ENCODE measurements at places on chromosomes 4 and X.

DNA sequence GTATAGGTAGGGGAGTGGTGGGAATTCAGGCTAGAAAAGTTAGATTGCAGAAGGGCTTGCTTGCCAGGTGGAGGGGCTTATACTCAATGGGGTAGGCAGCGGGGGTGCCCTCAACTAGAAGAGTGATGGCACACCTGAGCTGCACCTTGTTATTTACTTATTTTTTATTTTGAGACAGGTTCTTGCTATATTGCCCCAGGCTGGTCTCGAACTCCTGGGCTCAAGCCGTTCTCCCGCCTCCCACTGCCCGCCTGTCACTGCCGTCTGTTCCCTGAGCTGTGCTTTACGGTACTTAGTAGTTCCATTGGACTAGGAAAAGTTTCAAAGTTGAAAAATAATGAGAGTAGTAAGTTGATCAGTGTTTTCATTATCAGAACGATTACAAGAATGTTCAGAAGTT lies 2.0 kb downstream of the ZFX start:
- no peak for DNase-seq

DNA sequence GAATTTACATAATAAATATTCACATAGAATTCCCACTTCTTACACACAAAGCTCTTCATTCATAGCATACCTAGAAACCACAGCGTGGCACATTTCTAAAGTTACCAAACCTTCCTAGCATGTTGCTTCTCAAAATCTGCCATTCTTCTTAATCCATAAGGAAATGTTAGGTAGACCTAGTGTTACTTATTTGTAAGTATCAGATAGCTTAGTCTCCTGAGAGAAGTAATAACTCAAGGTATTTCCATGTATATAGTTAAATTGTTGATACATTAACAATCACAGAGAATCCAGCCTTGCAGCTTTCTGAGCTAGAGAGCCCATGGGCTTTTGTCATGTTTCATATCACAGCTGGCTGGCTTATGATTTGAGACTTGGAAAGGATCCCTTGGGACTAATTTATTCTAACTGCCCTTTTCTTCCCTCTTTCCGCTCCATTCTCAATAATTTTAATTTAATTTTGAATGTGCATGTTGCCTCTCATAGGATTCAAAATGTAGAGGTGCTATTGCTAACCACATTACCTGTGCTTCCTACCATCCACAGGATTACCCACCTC lies 17.6 kb downstream of the SH3RF1 start:
- DNase-seq: no peak

DNA sequence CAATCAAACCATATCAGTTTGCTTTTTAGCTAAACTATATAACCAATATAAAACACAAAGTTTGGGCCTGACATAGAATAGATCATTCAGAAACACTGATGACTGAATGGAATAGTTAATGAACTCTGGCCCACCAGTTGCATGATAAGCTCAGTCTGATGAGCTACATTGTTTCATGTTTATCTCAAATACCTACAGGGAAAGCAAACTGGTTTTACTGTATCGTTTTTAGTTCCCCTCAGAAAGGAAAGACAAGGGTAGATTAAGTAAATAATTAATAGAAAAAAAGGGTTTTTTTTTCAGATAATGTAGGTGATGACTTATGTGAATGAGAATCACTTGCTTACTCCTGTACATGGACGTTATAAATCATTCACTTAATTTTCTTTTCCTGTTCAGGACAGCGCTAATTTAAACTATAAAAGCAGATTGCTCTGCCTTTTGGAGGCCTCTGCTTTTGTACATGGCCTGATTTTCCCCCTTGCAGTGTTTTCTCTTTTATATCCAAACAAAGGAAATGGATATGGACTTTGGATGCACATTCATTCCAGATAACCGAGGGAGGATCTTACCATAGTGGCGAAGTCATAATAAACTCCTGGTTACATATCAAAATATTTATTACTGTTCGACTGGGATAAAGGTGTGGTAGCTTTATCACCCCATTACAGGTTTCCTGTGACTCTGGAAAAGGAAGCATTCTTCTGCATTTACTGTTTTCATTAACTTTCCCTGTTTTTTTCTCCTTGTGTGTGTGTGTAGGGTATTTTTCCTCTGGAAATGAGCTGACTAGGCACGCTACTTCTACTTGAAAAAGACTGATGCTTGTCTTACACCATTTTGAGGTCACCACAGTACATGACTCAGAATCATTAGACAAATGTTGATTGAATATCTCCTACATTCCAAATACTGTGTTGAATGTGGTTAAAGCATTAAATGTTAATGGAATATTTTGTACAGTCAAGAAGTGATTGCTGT lies 373.1 kb upstream of the HS3ST1 start:
- DNase-seq: no peak

- no peak for DNase-seq
Observed at GRCh38 chrX:55796496-55796895, 78.9 kb downstream of the RRAGB start.

- no peak for DNase-seq
Observed at GRCh38 chr4:107996949-107997788, 7.5 kb downstream of the HADH start.

- DNase-seq: no peak
Observed at GRCh38 chr4:153531976-153532626, 65.9 kb downstream of the TMEM131L start.

- DNase-seq: no peak
Observed at GRCh38 chr4:74890341-74890740, 42.6 kb upstream of the PARM1 start.

DNA sequence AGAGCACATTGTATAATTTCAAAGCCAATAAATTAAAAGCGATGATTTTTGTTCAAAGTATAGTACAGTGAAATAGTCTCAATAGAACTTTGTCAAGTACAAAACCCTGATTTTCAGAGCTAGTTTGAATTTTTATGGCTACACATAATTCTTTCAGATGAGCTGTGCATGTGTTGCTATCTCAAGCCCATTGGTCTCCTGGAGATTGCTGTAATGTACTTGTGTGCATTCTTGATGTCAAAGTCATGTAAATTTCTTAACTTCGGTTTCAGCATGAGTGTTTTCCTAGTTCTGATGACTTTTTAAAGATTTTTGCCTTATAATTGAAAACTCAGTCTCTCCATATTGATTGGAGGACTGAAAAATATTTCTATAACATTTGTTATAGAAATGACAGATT lies 200.8 kb downstream of the CEP135 start:
- DNase-seq: no peak

DNA sequence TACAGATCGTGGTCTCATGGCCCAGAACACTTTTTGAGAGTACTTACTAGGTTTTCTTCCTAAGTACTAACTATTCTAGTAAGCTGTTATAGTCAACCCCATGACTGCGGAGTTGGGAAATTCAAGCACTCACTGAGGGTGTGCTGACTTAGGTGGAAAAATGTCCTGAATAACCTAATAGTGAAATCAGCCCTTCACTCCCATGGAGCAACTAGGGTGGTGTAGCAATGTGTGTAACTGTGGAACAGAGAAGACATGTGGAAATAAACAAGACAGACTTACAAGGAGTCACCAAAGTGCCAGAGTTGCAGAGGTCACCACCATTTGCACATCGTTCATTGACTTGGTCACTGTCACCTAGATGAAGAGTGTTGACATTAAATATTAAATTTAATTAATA lies 12.1 kb upstream of the VSIG4 start:
- DNase-seq: no peak

- no peak for DNase-seq
Observed at GRCh38 chr4:58061967-58062366, 951.8 kb upstream of the IGFBP7 start.

- DNase-seq: no peak
Observed at GRCh38 chr4:127868196-127868595, 12.5 kb upstream of the PLK4 start.

DNA sequence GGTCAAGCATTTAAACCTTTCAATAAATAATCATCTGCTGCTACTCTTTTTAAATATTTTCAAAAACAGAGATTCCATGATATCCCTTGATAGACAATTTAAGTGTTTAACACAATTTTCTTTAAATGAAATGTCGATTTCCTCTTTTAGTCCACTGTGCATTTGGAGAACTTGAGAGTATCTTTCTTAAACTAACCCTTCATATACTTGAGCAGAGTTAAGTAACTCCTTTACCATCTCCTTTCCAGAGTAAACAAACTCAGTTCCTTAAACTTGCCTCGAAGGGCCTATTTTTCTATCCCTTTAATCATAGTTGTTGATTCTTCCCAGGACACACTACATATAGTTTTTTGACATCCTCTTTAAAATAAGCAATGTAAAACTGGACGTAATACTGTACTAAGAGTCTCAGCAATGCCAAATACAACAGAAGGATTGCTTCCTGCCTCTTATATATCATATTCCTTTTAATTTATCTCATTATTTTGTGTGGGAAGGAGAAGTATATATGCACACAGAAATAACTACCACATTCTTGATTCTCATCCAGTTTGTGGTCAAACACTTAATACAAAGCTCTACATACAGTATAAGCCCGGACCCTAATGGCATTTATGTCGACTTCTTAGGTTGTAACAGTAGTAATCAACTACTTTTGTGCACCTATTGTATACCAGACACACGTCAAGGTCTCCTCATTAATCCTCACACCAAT lies 22.8 kb downstream of the RAB28 start:
- DNase-seq: no peak

- no peak for DNase-seq
Observed at GRCh38 chr4:6938237-6938636, 28.6 kb downstream of the TBC1D14 start.

DNA sequence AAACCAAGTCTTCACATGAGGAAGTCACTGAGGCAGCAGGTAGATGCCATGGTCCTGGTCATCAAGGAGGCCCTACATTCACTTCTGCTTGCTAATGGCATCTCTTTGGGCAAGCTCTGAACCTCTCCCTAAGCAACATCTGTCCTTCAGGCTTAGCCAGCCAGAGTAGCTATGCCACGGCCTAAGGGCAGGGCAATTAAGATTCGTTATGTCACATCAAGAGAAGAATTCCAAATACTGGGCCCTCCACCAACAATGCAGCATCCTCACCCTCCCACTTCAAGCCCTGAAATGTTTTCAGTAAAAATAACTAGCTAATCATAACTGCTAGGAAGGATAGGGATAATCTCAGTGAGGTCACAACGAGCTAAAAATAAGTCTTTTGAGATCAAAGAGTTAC lies 120.7 kb upstream of the HCCS start:
- no peak for DNase-seq

- no peak for DNase-seq
Observed at GRCh38 chr4:8506373-8507195, 66.0 kb downstream of the TRMT44 start.

- peak; percentile 61 for DNase-seq
Observed at GRCh38 chr4:184250795-184251669, 33.4 kb upstream of the ENPP6 start.

- DNase-seq: no peak
Observed at GRCh38 chr4:99625369-99625768, 32.3 kb downstream of the C4orf54 start.

DNA sequence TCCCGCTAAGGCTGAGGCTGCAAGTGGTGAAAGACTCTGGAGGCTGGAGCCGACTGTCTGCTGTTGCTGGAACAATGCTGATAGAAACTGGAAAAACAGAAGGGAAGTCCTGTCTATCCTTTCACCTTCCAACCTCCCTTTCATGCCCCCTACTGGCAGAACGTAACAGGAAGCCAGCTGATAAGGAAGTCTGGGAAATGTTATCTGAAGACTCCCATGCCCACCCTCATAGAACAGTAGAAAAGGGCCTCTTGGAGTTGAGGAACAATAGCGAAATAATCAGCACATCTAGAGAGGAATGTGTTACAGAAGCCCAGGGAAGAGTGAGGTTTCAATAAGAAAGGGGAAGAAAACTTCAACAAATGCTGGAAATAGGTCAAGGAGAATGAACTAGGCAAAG lies 117.1 kb upstream of the DKK2 start:
- no peak for DNase-seq

DNA sequence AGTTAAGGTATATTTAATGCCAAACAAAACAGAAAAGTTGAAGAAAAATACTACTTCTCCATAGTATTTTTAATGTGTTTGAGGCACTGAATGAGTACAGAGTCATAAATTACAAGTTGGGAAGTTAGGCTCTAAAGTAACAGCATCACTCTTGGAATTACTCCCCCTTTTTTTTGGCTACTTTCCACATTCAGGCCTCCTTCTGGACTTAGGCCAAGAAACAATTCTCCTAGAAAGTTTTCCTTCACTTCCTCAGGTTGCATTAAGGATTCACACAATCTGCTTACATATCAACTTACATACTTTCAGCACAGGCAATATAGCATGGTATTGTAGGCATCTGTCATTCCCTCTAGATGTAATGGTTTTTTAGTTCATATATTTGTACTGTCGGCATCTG lies 52.1 kb downstream of the TMEM165 start:
- DNase-seq: no peak

- no peak for DNase-seq
Observed at GRCh38 chr4:137531986-137532868, at the start of gene PCDH18. TSS of gene PCDH18 (minus strand) at chr4:137532494. CDS start at chr4:137532088, 406 bp downstream.

GRCh38 chr4:41609851-41610250 lies 71.9 kb downstream of the LIMCH1 start:
- no peak for DNase-seq

- no peak for DNase-seq
Observed at GRCh38 chr4:15936495-15936894, 2.0 kb downstream of the FGFBP1 start.

GRCh38 chr4:184408684-184409081 lies 65.7 kb downstream of the IRF2 start:
- no peak for DNase-seq

DNA sequence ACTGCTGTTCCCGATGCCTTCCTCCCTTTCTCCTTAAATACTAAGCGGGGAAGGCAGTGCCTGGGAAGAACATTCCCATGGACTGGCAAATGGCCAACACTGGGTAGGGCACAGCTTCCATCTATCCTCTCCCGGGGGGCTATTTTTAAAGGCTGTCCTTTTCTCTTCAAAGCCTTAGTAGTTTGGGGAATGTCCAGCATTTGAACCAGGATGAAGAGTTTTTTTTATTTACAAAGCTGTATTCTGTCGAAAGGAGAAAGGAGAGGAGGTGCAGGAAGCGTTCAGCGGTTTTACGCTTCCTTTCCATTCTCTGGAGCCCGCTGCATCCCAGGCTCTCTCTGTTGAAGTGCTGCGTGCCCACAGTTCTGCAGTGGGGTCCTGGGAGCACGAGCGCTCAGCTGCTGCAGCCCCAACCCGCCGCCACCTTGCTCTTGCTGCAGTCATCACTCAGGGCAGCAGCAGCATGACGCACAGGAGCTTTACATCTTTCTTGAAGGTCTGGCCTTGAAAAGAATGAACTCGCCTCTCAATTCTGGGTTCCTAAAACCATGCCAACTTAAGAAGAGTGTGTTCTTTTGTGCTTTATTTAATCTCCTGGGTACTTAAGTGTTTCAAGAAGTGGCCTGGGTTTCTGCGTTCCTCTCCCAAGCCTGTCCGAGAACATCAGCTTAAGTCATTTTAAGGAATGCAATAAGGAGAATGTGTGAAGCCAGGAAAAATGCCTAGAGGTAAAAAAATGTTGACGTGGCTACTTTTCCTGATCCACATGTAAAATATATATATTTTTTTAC lies 427.2 kb downstream of the MAPK10 start:
- DNase-seq: no peak

GRCh38 chr4:37139987-37140386 lies 104.6 kb upstream of the NWD2 start:
- DNase-seq: no peak

GRCh38 chrX:39841604-39842003 lies 256.2 kb downstream of the BCOR start:
- DNase-seq: no peak

- no peak for DNase-seq
Observed at GRCh38 chrX:44280116-44280515, 63.4 kb downstream of the EFHC2 start.

- no peak for DNase-seq
Observed at GRCh38 chr4:81319657-81320056, 104.6 kb upstream of the PRKG2 start.

Measured in GM13977 (cell line).